ENCODE measurements at places on chromosomes 6 and 20.

GRCh38 chr6:54598787-54599313 is 247.7 kb upstream of the FAM83B start:
- no peak for DNase-seq

DNA sequence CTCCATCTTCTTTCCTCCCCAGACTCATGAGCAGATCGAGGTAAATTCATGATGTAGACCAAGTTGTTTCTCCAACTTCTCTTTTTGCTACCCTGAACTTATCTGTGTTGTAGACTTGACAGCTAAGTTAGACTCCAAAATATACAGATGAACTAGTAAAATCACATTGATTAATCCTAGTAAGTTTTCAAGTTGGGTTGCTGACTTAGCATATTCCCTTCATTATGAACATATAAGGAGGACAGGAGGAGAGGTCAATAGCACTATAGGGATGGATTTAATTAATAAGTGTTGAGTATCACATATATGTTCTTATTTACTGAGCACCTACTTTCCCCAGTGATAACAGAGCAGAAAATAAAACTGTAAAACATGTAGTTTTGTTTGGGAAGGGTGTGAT is 227.3 kb downstream of the TINAG start:
- no peak for DNase-seq

DNA sequence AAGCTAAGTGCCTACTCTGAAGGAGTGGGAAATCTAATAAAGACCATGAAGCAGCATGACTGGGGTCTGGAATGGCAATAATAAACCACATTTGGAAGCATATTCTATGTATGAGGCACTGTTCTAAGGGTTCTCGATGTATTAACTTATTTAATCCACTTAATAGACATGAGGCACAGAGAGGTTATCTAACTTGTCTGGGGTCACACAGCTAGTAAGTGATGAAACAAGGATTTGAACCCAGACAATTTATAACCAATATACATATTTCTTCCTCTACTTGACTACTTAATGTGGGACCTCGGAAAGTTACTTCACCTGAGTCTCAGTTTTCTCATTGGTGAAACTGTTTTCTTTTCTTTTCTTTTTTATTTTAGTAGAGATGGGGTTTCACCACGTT is 131.3 kb downstream of the PDSS2 start:
- DNase-seq = no peak

- DNase-seq = no peak
Measured at GRCh38 chr20:49866051-49866450, 49.3 kb downstream of the SPATA2 start.

DNA sequence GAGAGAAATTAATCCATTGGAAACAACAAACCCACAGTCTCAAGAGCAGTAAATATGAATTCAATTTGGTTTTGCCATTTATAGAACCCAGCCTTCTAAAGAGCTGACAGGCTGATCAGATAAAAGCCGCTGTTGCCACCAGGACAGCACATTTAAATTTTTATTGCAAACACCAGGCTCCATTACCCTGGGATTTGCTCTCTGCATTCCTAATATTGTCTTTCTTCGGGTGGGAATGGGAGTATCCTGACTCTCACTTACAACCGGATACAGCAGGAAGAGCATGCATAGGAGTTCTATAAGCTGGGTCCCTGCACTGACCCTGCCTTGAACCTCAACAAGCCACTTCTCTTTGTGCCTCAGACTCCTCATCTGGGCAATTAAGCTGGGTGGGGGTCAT is 142.9 kb downstream of the LRFN2 start:
- no peak for DNase-seq

Measured in effector memory CD4-positive, alpha-beta T cell (primary cell).